ENCODE measurements at places on chromosomes 2 and 18.
A peak's percentile ranks its signal among the peaks of the same experiment; 100 is the strongest.

DNA sequence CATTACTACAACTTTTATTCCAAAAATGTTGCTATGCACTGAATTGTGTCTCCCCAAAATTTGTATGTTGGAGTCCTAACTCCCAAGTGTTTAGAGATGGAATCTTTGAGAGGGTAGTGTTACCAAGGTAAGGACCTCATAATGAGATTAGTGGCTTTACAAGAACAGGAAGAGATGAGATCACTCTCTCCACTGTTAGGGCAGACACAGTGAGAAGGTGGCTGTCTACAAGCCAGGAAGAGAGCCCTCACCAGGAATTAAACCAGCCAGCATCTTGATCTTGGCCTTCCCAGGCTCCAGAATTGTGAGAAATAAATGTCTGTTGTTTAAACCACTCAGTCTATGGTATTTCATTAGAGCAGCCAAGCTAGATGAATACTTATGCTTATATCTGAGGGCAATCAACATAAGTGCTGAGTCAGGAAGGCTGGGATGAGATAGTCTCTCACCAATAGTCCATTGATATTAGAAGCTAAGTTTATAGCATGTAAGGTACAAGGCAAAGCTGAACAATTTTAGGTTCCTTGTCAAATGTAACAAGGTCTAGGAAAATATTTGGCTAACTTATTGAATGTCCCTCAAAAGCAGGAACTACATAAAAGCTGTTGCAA lies 317.6 kb upstream of the REG3G start:
- DNase-seq, result no peak

DNA sequence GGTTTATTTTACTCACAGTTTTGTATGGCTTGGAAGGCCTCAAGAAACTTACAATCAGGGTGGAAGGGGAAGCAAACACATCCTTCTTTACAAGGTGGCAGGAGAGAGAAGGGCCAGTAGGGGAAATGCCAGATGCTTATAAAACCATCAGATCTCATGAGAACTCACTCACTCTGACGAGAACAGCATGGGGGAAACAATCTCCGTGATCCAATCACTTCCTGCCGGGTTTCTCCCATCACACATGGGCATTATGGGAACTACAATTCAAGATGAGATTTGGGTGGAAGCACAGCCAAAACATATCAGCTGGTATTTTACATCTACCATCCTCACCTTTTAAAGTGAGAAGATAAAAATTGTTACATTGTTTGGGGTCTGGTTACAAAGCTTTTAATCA lies 427.9 kb upstream of the CDH7 start:
- no peak for DNase-seq

GRCh38 chr18:23968638-23969604 lies 45.6 kb upstream of the TTC39C start:
- no peak for DNase-seq

DNA sequence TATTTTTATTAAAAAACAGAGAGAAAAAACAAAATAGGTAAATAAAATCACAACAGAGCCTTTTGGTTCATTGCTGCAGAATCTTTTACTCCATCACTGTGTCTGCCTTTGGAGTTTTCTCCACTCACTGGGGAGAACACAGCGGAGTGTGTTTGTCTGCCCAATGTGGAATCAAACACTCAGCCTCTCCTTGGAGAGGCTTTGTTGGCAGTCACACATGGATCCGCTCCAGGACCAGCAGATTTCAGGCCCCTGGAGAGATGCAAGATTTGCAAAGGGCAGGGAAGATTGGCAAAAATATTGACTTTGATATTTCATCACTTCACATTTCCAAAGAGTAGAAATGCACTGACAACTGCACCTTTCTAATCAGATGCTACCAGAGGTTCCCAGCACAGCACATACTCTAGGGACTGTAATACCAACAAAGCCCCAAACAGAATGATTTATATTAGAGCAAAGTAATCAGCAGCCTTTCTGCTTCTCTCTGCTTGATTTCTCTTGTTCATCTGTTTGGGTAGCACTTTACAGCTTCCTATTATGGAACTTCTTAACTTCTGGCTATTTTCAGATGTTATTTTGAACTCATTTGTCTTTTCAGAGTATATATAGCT lies 1898.8 kb upstream of the PIK3C3 start:
- DNase-seq, result no peak

DNA sequence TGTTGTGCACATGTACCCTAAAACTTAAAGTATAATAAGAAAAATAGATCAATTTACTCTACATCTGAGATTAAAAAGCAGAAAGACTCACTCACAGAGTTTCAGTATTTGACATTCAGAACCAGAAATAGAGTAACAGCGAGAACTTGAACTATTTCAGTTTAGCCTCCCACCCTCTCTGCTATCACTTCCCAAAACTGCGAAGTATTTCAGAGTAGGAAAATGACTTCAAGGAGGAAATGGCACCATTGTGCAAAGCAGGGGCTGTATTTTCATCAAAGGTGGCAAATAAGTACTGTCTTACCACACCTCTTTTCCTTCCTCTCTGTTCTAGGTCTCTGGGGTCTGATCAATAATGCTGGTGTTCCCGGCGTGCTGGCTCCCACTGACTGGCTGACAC lies 13.6 kb downstream of the DHRS9 start:
- DNase-seq, result peak; percentile 91

- DNase-seq, result no peak
These were observed 37.8 kb upstream of the OTOF start for GRCh38 chr2:26515771-26516170.

- no peak for DNase-seq
These were observed 49.5 kb upstream of the TBC1D8 start for GRCh38 chr2:101200676-101201075.

- no peak for DNase-seq
These were observed 45.1 kb downstream of the COL5A2 start for GRCh38 chr2:189134485-189134884.

DNA sequence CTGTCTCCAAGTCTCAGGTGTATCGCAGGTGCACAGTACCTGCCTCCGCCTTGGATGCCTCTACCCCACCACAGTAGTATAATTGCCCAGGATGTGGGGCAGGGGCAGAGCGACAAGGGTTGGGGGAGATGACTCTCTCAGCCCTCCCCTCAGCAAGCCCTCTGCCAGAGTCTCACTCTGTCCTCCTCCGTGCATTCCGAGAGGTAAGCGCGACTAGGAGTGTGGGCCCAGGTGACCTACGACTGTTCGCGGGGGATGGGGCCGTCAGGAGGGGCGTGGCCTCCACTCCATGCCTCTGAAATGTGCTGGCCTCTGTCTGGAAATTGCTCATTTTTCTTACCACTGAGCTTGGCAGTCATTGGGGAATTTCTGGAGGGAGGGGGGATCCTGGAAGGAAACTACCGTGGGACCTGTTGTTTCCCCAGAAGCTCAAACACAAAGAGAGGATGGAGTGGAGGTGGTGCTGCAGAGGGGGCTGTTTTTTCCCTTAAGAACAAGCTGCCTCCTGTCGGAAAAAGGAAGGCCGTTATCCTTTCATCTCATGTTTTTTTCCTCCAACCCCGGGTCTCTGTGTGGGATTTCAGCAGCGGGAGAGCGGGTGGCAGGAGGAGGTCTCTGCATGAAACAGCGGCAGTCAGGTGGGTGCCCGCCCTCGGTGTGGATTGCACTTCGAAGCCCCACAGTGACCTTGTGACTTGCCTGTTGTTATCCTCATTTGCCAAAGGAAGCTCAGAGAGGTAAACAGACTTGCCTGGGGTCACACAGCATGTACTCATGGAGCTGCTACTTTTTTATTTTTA lies 13.0 kb upstream of the RALB start:
- DNase-seq, result no peak

DNA sequence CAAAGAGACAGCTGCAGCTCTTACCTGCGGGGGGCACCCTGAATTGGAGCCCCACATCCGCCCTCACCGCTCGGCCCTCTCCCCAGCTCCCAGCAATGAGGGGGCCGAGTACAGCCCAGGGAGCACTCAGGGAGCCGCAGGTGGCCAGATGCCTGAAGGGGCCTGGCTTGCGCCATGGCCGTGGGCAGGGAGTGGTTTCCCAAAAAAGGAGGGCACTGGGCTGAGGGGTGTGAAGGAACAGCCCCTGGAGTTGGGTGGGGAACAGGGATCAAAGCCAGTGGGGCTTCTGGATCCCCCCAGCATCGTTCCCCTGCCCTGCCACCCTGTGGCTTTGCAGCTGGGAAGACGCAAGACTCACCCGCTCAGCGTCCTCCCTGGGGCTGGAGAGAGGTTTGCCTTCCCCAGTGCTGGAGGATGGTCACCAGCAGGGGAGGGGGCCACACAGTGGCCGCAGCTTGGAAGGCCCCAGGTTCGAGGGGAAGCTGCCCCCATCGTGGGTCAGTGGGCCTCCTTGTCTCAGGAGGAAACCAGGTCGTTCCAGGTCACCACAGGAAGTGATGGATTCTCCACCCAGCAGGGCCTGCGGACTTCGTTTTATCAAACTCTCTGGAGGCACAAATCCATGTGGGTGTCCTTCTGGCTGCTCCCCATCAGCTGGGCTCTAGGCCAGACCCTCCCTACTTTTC lies 68.2 kb upstream of the HPCAL1 start:
- DNase-seq, result no peak

GRCh38 chr2:159792599-159792998 lies 5.4 kb downstream of the CD302 start:
- peak; percentile 41 for DNase-seq
